ENCODE measurements at places on chromosomes 5 and 9. TPM values are rescaled to one million over a fixed set of nuclear protein-coding genes. Genes with fewer than 3 reads are reported as not detected.

Gene PCDHGB1
- 0.05 TPM for total RNA-seq

Gene FBXW5
- total RNA-seq, result 41.0 TPM

Gene NUDT12
- total RNA-seq, result 1.0 TPM

Gene TCF7
- 480 TPM for total RNA-seq

Gene DDX4
- not detected for total RNA-seq

Gene IL33
- total RNA-seq, result not detected

Data from CD4-positive, alpha-beta T cell (primary cell).